Cerebellar cortex (tissue), 1 donor: ENCODE measurements at places on chromosomes 3 and 15.

- DNase-seq: no peak
These were observed 76.4 kb upstream of the TRPM1 start for GRCh38 chr15:31177951-31178350.

GRCh38 chr15:72302955-72303354 is 17.0 kb downstream of the CELF6 start:
- no peak for DNase-seq

DNA sequence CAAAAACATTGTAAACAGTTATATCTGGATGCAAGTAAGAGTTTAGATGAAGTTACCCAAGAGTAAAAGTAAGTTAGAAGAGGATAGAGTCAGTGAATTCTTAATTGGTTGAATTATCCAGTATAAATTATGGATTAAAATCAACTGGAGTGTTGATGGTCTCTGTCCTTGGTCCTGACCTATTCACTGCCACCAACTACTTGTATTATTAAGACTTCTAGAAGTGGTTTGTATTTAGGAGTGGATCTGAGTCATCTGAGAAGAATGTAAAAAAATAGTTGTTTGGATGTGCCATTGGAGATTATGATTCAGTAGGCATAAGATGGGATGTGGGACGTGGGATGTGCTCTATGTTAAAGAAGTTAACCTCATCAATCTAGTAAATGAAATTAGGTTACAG is 86.4 kb downstream of the SYNPR start:
- no peak for DNase-seq

DNA sequence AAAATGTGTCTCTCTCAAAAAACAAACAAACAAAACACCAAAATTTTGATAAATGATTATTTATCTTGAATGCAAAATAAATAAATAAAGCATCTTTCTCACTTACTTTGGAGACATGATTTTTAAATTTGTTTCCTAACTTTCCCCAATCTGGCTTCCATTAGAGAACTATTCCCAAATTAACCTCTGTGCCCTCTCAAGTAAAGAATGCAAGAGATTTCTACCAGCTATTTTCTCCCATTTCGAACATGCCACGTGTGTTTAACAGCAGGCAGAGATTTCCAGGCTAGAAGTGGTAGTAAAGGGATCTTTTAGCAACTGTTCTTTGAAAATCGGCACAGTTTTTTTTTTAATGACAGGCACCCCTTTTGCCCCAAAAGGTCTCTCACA is 269.1 kb downstream of the SHQ1 start:
- DNase-seq: no peak

DNA sequence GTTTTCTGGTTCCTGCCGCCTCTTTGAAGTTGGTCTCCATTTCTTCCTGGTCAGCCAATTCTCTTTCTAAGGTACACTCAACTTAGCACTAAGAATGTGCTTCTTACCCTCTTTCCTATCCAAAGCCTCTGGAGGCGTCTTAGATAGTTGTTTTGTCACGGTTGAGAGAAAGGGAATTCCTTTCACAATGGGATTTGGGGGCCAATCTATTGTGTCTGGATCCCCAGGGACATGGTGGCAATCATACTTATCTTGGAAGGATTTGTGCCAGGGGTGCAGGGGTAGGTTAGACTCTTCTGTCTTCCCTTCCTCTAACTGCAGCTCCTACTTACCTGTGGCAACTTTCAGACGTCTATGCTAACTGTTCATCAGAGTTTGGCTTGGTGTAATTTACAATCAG is 287.1 kb downstream of the SOX2 start:
- DNase-seq: no peak

- DNase-seq: no peak
These were observed 67.1 kb upstream of the USP50 start for GRCh38 chr15:50613600-50613999.

GRCh38 chr15:88647351-88648105 is 8.7 kb downstream of the ISG20 start:
- DNase-seq: no peak
